ENCODE measurements at places on chromosomes 1 and 21.

DNA sequence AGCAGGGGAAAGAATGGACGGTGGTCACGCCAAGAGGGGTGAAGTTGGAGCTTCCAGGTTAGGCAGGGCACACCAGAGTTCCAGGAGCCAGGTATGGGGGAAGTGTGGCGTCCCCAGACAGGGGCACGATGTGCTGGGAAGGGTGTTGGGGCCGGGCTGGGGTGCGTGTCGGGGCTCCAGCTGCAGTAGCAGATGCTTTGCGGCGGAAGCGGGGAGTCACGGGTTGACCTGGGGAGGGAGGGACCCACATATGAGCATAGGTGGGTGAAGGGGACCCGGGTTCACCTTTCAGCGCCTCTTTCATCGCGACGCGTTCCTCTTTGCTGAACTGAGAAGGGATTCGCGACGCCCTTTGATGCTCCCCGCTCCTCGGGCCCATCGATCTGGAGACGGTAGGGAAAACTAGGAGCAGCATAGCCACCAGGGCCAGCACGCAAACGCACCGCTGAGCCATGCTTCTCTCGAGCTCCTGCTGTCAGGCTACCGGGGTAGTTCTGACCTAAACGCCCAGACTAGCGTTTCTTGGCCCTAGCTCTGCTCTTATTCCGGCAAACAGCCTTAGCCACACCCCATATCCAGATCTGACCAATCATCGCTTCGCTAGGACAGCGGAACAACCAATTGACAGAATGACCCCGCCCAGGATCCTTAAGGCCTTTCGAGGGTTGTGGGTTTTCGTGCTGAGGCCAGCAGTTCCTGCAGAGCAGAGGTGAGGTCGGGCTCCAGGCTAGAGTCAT is at the start of gene PM20D1:
TSS of gene PM20D1 (minus strand) at position 514 of the 737 bp plus-strand sequence. CDS start at position 454, 60 bp downstream.
- DNase-seq = peak; percentile 90

DNA sequence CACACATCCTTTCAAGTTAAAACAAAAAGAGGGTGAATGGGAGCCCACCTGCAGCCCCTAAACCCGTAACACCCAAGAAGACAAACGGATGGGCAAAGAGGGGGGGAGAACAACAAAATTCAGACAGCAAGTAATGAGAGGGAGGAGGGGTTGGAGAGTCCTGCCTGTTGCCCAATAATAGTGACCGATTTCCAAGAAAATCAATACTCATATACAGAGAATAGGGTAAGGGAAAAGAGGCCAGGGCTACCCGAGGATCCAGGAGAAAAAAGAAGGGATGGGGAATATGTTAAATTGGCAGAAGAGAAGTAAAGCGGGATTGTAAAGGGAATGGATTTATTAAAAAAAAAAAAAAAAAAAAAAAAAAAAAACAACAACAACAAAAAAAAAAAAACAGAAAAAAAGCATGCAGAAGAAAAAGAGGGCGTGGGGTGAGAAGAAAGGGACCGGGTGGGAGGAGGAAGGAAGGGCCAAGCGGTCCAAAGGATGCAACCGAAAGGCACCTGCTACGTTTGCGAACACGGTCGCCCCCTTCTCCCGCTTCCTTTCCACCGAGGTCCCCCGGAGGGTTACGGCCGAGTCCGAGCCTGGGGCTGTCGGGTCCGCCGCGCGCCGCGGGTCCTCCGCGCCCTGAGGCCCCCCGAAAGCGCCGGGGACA is 930 bp downstream of the SLC30A10 start:
- no peak for DNase-seq

- DNase-seq = no peak
Measured at GRCh38 chr21:38243732-38244406, 12.9 kb upstream of the KCNJ15 start.

DNA sequence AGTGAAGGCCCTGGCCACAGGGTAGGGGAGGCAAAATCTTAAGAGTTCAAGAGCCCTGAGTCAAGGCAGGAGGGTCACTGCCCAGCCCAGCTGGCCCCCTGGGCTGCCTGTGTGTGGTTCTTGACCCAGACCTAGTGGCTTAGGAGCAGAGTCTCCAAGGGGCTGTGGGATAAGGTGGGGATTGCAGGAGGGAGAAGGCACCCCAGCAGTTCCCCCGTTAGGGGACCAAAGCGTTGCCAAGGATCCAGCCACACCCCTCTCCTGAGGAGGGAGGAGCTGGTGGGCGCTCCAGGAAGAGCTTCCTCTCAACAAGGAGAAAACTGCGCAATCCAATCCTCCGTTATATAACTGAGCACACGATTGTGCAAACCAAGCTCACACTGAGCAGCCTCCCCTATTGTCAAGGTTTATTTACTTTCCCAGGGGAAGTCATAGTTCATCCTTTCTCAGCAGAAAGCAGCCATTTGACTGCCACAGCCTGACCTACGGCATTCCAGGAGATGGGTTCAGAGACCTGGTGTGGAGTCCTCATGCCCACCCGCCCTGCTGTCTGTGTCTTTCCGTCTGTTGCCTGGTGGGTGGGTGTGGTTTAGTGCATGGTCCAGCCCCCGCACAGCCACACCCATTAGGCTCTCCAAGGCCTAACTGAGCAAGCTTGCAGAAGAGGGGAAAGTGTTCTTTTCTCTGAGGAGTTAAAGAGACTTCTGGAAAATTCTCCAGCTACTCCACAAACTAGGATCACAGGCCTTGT is 3.5 kb downstream of the EPHX1 start:
- no peak for DNase-seq

DNA sequence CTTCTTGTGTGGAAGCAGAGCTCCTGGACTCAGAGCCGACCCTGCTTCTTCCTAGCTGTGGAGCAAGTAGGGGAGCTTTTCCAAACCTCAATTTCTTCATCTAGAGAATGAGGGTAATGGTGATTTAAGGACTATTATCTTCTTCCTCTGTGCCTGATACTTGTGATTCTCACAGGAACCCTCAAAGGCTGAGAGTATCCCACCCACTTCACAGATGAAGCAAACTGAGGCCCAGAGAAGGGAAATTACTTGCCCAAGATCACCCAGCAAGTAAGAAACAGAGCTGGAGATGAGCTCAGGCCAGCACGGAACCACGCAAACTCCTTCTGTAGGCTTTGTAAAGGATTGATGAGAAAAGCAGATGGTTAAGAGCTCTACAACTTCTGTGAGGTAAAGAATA is 15.1 kb upstream of the SLC2A1 start:
- no peak for DNase-seq

- DNase-seq = no peak
Measured at GRCh38 chr1:115310581-115311473, 27.2 kb downstream of the NGF start.

GRCh38 chr1:85125891-85126290 is 74.9 kb downstream of the SYDE2 start:
- no peak for DNase-seq

GRCh38 chr1:51433269-51433971 is 85.6 kb downstream of the EPS15 start:
- DNase-seq = no peak

DNA sequence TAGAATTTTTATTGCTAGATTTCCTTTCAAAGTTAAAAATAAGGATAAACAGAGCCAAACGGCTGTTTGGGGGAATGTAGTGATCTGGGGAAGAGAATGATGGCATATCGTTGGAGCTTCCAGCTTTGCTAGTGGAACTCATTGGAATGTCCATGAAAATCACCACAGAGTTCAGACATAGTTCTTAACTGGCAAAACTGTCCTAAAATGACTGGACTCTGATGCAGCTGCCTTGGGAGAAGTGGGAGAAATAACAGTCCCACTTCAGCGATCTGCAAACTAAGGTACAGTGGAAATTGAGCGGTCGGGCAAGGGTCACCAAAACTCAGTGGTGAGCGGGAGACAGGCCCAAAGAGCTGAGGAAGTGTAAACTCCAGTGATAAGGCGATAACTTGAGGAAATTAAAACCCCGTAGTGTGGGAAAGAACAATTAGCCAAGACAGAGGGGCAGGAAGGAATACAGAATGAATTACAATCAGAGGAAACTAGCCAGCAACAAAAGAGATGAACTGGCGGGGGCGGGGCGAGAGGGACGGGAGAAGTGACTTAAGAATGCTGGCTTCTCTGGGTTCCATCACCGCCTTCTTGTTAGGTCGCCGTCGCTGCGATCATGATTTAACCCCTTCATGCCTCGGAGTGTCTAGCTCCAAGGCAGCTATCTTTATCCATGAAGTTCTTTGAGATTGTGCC is 89.8 kb upstream of the ARHGAP29 start:
- DNase-seq = no peak

DNA sequence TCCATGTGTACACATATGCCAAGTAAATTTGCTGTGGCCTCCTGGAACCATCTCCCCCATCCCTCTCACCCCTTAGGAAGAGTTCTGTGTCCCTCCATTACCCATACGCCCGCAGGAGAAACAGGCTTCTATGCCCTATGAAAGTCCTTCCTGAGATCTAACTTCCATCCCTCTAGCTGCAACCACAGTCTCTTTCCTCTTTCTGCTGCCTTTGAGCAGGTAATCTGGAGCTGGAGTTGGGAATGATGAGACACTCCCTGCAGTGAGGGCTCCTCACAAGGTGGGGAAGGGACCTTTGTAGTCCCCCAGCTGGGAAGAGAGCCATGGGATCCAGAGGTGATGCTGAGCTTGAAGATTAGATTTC is 2.0 kb upstream of the KCNQ4 start:
- no peak for DNase-seq

- no peak for DNase-seq
Measured at GRCh38 chr1:212557739-212558692, 50.5 kb upstream of the ATF3 start.

DNA sequence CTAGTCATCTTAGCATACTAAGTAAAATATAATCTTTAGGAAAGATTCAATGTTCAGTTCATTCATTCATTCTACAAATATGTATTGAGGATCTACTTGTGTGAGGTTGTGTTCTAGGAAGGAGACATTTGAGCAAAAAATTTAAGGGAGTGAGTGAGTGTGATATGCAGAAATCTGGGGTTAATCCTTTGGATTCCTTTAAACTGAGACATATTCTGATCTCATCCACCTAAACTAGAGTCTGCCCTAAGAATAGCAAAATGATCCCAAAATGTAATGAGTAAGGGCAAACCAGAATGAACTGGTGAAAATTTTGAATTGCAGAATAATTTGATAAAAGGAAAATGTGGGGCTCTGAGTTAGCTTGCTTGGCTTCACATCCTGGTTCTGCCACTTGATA is 8.6 kb downstream of the UBE2U start:
- DNase-seq = no peak

DNA sequence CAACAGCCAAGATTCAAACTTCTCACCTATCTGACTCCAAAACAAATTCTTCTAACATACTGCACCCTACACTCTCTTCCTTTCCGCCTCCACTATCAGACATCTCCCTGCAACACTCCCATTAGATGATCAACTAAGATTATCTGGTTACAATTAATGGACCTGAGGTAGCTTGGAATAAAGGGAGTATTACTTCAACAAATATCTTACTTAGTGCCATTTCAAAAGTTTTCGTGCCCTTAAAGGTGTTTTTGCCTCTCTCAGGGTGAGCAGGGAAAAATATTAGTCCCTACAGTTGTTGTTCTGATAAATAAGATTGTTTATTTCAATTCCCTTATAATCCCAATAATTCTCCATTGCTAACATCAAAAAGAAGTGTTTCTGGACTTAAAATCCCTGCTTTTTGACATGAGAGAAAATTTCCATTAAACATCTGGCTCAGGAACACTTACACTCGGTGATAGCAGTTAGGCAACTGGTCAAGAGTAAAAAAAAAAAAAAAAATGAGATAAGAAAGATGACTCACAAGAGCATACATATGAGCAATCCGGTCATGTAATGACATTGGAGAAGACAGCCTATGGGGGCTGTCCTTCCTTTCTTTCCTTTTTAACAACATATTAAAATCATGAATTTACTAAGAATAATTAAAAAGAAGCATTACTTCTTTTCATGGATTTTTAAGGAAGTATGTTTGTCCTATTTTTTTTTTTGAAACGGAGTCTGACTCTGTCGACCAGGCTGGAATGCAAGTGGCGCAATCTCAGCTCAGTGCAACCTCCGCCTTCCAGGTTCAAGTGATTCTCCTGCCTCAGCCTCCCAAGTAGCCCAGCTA is 7.6 kb downstream of the RSBN1 start:
- no peak for DNase-seq

GRCh38 chr1:98490099-98490498 is 171.4 kb upstream of the SNX7 start:
- DNase-seq = no peak

- DNase-seq = no peak
Measured at GRCh38 chr1:159014851-159015250, 5.1 kb downstream of the IFI16 start.

- no peak for DNase-seq
Measured at GRCh38 chr1:243438815-243439214, 183.0 kb downstream of the SDCCAG8 start.

GRCh38 chr1:167797015-167797414 is 75.2 kb downstream of the MPZL1 start:
- no peak for DNase-seq

DNA sequence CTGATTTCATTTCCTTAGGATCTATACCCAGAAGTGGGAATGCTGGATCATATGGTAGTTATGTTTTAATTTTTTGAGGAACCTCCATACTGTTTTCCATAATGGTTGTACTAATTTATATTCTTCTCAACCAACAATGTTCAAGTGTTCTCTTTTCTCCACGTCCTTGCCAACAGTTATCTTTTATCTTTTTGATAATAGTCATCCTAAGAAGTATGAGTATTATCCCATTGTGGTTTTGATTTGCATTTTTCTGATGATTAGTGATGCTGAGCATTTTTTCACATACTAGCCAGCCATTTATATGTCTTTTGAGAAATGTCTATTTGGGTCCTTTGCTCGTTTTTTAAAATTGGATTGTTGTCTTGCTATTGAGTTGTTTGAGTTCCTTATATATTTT is 38.5 kb downstream of the ABCD3 start:
- DNase-seq = no peak

GRCh38 chr1:156744344-156744743 is 3.5 kb upstream of the MRPL24 start:
- DNase-seq = no peak

GRCh38 chr1:101748077-101748476 is 248.6 kb downstream of the OLFM3 start:
- DNase-seq = no peak

DNA sequence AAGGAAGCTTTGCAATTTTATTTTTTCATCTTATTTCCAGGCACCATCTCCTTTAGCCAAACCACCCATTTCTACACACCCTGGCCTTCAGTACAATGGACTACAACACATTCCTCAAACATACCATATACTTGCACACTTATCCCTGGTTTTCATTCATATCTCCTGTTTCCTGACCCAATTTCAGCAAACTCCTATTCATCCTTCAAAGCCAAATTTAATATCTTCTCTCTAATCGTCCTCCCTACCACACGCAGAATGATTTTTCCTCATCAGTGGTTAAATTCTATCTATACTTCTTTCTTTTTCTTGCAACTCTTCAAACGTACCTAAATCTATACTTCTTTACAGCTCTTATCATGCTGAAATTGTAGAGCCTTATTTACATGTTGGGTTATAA is 2.9 kb downstream of the DENND2C start:
- no peak for DNase-seq

GRCh38 chr21:31609081-31609480 is 50.4 kb upstream of the SOD1 start:
- no peak for DNase-seq

Measured in stimulated activated naive CD8-positive, alpha-beta T cell treated with anti-CD3 and anti-CD28 coated beads, Interleukin-15, amount 100 ng/mL, for 72 hours (primary cell).